ENCODE measurements at places on chromosomes 6 and 20.

DNA sequence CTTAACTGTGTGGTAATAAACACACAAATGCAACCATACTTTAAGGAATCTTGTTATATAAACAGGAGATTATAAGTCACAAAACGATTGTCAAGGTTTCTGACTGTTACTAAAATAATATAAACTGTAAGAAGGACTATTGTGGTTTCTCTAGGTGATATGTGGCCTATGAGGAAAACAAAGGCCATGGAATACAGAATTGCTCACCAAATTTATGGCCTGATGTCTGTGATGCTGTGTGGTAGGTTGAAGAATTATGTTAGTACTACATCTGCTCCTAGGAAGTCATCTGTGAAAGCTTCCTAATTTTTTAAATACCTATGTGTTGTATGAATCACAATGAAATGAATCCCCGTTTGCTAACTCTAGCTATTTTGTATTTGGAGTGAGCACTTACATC, 875.4 kb upstream of the MAP3K7 start:
- no peak for DNase-seq

- no peak for DNase-seq
Measured at GRCh38 chr20:10714236-10714975, 40.6 kb upstream of the JAG1 start.

DNA sequence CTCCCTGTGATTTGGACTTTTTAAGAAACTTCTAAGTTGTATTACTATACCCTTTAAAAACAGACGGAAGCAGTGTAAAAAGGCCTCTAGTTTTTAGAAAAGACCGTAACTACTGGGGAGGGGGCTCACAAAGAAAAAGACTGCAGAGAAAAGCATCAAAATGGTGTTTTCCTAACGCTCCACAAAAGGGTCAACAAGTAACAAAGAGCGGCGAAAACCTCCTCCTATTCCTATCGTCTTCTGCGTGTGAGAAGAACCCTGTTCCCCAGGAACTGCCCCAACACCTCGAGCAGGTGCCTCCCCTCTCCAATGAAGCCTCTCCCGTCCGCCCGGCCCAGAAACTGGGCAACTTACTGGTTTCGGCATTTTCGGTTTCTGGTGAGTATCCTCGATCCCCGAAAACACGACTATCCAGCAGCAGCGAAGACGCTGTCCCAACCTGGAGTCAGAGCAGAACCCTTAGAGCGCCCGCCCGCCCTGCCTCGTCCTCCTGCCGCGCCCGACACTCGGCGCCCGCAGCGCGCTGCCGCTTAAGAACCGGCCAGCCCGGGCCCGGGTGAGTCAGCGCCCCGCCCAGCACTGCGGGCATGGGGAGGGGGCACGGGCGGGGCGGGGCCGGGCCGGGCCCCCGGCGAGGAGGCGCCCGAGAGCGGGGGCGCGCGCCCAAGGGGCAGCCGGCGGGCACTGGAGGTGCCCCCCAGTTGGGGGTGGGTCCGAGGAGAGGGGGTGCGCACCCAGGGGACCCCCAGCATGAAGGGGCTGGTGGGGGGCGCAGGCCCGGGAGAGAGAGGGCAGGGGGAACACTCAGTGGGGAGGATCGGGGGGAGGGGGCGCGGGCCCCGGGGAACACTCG, 1.2 kb downstream of the EZR start:
- DNase-seq = peak; percentile 84

DNA sequence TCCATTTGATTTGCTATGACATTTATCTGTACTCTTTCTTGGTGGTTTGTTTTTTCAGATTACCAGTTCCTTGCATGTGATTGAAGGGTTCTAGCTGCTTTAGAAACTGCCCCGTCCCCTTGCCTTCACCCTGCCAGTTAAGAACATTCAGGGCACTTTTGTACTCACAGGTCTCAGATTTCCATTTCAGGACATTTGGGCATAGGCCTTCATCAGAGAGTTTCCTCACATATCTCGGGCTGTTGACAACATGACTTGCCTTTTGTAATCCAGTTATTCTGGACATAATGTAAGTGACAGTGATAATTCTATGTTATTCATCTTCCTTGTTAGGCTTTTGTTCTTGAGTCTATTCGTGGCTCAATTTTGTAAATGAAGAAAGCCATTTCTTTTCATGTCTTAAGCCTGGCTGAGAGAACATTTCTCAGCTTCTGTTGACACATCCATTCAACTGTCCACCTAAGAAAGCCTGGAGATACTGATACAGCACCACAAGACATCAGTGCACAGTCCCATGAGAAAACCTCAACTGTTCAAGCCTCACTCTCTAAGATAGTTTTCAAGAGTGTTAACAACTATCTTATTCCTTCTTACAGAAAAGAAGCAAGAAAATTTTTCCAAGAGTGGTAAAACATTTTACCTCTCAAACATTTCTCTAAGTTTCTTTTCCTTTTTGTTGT, 209.3 kb upstream of the SGK1 start:
- DNase-seq = no peak

- no peak for DNase-seq
Measured at GRCh38 chr6:157941101-157941863, 40.4 kb upstream of the SYNJ2 start.

- DNase-seq = no peak
Measured at GRCh38 chr20:11242320-11242719, 568.5 kb upstream of the JAG1 start.

DNA sequence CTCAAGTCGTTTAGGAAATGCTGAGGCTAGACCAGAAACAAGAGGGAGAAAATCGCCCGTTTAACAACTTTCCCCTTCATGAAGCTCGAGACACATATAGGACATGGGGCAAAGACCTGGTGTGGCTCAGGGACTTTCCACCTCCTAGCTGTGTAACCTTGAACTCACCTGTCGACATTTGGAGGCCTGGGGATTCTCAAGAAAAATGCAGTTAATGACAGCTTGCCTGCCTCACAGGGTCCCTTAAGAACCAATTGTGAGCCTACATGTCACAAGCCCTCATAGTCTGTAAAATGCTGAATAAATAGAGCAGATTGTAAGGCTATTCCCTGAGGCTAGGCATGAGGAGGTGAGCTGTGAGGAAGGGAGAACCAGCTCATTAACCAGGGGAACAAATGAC, 35.1 kb downstream of the MGME1 start:
- DNase-seq = no peak

- DNase-seq = no peak
Measured at GRCh38 chr6:165769884-165770283, 106.8 kb upstream of the PDE10A start.

GRCh38 chr6:31352683-31353383, 4.1 kb downstream of the HLA-B start:
- DNase-seq = no peak

GRCh38 chr6:97666889-97667288, 383.9 kb upstream of the MMS22L start:
- DNase-seq = no peak

DNA sequence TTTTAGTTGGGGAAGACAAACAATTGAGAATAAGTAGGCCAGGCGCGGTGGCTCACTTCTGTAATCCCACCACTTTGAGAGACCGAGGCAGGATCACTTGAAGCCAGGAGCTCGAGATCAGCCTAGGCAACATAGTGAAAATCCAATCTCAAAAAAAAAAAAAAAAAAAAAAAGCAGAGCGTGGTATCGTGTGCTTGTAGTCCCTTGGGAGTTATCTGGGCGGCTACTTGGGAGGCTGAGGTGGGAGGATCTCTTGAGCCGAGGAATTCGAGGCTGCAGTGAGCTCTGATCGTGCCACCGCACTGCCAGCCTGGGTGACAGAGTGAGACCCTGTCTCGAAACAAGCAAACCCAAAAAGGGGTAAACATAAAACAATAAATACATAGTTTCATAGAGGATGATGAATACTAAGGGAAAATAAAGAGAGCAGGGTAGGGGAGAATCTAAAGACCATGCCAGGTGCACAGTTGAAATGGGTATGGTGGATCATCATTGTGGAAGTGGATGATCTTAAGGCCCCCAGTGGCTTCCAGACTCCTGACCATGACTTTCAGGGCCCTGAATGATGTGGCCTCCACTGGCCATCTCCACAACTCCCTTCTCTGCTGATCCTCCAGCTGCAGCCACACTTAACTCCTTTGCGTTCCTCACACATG, 947 bp downstream of the POFUT1 start:
- DNase-seq = peak; percentile 9

DNA sequence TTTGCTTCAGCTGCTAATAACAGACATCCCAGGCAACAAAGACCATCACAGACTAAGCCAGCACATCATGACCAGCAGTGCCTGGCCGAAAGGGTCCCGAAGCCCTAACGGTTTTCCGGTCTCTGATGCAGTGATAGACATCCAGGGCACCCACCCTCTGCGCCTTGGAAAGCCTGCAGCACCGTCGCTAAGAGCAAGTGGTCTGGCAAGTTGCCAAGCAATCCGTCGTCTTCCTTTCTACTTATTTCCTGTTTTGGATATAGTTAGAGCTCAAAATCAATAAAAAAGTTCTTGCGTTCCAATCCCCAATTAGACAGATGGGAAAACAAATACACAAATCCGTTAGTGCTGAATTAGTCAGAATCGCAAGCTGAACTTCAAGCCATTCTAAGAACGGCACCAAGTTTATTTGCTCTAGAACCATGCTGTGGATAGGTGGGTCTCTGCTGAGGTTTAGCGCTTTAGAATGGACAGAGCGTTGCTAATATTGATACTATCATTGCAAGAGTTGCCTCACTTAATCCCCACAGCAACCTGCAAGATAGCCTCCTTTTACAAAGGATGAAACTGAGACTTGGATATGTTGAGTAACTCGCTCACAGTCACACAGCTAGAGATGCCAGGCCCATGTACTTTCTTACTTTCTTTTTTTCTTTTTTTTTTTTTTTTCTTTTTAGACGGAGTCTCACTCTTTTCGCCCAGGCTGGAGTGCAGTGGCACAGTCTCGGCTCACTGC, 163.3 kb upstream of the SNX9 start:
- peak; percentile 24 for DNase-seq
